Left forelimb (tissue), 1 donor: ENCODE measurements at places on chromosomes 1 and 21.
A peak's percentile ranks its signal among the peaks of the same experiment; 100 is the strongest.

- DNase-seq, result no peak
Observed at GRCh38 chr1:204464701-204465100, 29.9 kb downstream of the PIK3C2B start.

GRCh38 chr21:31335957-31336738 is 7.9 kb downstream of the TIAM1 start:
- DNase-seq, result no peak

- DNase-seq, result no peak
Observed at GRCh38 chr1:65795311-65795710, 2.6 kb downstream of the PDE4B start.

DNA sequence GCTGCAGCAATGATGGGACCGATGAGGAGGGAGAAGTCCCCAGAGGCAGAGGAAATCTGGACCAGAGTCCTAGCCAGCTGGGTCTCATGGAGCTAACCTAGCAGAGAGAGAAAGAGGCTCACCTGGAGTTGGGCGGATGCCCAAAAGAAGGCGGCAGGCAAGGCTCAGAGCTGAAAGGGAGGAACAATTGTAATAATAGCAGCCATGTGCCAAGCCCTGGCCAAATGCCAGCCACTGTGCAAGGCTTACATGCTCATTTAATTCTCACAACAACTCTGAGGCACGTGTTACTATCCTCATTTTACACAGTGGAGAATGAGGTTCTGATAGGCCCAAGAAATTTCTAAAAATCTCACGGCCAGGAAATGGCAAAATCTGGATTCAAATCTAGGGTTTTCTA is 50.0 kb upstream of the ZNF648 start:
- DNase-seq, result no peak

- no peak for DNase-seq
Observed at GRCh38 chr1:11071463-11072215, 11.8 kb upstream of the SRM start.

DNA sequence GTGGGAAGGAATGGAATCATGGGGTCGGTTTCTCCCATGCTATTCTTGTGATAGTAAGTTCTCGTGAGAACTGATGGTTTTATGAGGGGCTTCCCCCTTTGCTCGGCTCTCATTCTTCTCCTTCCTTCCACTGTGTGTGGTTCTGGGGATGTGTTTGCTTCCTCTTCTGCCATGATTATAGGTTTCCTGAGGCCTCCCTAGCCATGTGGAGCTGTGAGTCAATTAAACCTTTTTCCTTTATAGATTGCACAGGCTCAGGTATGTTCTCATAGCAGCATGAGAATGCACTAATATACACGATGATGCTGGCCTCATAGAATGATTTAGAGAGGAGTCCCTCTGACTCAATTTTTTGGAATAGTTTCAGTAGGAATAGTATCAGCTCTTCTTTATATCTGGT is 195.4 kb upstream of the IVNS1ABP start:
- DNase-seq, result no peak

DNA sequence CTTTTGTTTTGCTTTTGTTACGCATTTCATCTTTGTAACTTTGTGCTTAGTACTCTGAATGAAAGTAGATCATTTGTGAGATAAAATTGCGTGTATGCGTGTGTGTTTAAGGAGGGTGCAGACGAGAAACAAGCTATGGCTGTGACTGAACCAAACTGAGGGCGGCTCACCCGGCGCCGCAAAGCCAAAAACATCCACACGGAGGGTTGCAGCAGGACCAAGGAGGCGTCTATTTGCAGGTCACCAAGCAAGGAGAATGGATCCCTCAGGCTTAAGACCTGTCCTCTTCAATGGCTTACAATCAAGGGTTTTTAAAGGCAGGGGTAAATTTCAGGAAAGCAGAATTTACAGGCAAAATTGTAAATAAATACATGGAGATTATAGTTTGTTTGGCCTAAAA is 12.8 kb downstream of the GCSAML start:
- DNase-seq, result no peak

GRCh38 chr1:145729196-145729595 is 9.9 kb downstream of the CD160 start:
- DNase-seq, result no peak

DNA sequence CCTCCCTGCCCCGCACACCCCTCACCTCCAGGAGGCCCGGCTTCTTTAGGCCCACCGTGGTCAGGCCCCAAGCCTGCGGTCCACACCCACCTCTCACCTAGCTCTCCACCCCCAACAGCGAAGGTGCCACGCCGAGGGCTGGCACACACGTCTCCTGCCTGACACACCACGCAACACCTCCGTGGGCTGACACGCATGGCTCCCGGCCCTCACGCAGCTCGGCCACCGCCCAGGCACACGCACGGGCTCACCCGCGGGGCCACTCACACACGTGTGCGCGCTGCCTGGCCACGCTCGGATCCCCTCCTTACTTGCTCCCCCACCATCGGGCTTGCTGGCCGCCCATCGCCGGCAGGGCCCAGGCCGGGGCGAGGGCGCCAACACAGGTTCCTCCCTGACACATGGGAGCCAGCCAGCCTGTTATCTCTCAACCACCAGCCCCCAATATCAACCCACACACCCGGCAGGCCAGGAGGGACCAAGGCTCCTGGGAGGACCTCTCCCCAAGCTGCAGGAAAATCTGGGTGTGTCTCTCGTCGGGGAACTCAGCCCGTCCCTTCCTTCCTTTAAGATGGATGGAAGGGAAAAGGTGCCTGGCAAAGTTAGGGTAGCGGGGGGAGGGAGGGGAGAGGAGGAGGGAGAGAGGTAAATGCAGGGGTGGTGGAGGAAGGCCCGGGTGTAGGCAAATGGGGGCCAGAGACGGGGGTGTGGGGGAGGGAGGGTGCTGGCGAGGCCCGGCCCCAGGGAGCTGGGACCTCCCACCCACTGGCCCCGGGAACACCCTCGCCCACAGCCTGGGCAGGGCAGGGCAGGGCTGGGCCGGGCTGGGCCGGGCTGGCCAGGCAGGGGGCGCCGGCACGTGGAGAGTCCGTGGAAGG is 546 bp downstream of the ELOVL1 start:
- DNase-seq, result no peak

DNA sequence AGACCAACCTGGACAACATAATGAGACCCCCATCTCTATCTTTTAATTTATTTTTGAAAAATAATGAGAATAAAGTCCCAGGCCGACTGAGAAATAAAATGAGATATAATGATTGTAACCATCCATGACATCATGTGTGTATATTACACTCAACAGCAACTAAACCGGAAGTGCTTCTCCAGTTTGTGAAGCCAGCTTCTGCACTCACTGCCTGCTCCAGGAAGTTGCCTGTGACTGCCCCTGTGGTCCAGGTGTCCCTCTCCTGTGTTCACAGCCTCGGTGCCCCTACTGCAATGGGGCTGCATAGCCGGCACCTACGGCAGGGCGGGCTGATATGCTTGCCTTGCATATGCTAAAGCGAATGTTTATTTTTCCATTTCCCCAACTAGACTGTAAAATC is 68.3 kb downstream of the SSBP3 start:
- no peak for DNase-seq

DNA sequence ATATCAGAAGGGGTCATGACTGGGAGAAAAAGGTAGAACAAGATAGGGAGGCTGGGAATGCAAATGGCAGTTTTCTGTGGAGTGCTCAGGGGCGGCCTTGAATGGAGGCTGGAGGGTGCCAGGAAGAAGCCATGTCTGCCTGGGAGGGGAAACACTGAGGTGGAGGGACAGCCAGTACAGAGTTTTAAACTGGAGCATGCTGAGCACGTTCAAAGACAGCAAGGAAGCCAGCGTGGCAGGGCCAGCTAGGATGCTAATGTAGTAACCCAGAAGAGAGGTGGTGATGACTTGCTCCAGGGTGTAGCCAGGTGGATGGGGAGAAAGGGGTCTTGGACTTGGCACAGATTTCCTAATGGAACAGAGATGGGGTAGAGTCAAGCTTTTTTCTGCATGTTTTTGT is 445.8 kb upstream of the VAMP3 start:
- no peak for DNase-seq

DNA sequence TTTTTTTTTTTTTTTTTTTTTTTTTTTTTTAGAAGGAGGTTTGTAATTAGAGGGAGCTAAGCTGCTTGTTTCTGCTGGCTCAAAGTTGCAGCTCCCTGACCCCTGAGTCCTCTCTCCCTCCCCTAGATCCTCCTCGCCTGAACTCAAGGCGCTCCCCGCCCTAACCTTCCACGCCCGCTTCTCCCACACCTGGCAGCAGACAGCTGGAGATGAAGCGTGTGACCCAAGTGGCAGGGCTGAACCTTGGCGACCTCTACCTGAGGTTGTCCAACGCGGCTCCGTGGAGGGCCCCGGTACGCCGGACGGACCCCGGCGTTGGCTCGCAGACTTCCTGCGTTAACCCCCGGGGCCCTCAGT is 795 bp downstream of the NGF start:
- no peak for DNase-seq

DNA sequence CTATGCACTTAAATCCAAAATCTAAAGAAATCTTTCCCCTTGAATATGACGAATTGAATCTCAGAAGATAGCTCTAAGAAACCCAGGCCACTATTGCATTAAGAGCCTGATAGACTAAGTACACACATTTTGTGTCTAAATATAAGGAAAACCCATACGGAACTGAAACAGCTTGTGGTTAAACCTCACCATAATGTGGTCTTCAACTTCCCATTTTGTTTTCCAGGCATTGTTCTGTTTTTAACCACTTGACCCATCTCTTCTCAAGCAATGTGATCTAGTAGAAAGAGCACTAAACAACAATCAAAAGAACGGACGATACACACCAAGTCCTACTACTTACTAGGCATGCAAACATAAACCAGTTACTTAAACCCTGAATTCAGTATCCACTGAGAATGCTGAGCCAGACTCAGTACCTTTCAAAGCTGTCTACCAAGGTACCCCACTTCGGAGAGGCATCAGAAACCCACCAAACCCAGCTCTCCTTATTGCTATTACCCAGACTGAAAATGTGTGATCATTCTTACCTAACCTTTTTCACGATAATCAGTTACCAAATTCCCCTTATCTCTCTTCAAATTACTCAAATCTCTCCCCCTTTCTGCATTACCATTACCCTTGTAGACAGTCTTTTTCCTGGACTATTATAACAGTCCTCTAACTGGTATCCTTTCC is 12.8 kb downstream of the OTUD7B start:
- no peak for DNase-seq

DNA sequence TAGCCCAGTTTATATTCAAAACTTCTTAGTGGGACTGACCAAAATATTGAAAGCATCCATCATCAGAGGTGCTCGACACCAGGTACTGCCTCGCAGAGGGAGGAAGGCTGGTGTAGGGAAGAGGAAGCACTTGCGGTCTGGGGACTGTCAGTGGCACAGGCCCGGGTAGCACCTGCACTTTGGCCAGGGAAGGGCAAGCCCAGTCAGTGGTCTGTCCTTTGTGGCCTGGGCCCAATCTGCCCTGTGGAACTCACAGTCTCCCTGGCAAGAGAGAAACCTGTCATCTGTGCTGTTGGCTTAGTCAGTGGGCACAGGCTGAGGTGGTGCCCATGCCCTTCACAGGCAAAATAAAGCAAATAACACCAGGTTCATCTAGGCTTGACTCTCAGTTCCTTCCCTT is 77.4 kb downstream of the SYT6 start:
- DNase-seq, result peak; percentile 25

GRCh38 chr1:225451340-225451739 is 23.5 kb upstream of the LBR start:
- no peak for DNase-seq

GRCh38 chr1:41319106-41319755 is 42.0 kb upstream of the FOXO6 start:
- DNase-seq, result no peak

- DNase-seq, result no peak
Observed at GRCh38 chr1:180680558-180681144, 48.8 kb downstream of the XPR1 start.
